ENCODE measurements at places on chromosomes 3 and 15. TPM values are rescaled to one million over a fixed set of nuclear protein-coding genes. Genes with fewer than 3 reads are reported as not detected.

DNAJB11 gene
- polyA plus RNA-seq = 42.0 TPM

TMEM212 gene
- polyA plus RNA-seq = not detected

ACOX2 gene
- 2.4 TPM for polyA plus RNA-seq

APOD gene
- 38.2 TPM for polyA plus RNA-seq

MITF gene
- polyA plus RNA-seq = 1.4 TPM

IL20RB gene
- polyA plus RNA-seq = not detected

SAMD7 gene
- polyA plus RNA-seq = not detected
